Endodermal cell (in vitro differentiated cells): ENCODE measurements at places on chromosomes 1 and 21. TPM values are rescaled to one million over a fixed set of nuclear protein-coding genes. Genes with fewer than 3 reads are reported as not detected.

DNA sequence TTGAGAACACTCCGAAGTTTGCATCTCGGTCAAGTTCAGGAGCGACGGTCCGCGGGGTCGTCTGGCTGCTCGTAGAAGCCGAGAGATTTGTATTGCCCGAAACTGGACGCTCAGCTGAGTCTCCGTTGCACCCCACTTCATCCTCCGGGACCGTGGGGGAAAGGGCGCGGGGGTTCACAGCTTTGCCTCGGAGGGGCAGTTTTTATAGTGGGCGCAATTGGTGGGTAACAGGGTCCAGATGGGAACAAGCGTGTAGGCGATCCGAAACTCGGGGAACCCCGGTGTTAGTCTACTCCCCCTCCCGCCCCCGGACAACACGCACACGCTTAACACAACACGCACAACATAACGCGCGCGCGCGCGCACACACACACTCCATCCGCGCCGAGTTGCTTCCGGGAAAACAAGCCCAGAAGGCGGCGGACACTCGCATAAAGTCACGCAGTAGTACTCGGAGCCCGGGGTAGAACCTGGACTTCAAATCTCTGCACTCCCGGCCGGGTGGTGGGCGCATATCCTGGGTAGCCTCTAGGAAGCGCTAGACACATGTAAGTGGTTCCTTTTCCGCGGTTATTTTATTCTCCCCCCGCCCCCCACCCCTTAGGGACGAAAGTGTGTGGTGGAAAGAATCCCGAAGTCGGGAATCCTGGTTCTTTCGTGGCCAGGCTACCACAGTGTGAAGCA is 1.1 kb upstream of the JUN start:
- peak; percentile 90 for DNase-seq
- H3K36me3 ChIP-seq, result no peaks in the 10 kb centered on the region
- peak overlapping the region; percentile 84 for H3K27ac ChIP-seq
- H3K4me3 ChIP-seq, result peak overlapping the region; percentile 88

GRCh38 chr1:218481116-218481775 is 136.1 kb downstream of the TGFB2 start:
- no peaks in the 10 kb centered on the region for H3K36me3 ChIP-seq
- no peaks in the 10 kb centered on the region for H3K4me1 ChIP-seq
- no peak overlapping the region for H3K4me3 ChIP-seq
- no peak overlapping the region for H3K27ac ChIP-seq
- DNase-seq, result no peak

The RGL1 gene
- 0.15 to 0.32 TPM (median 0.19 TPM) in 3 replicates for total RNA-seq

DNA sequence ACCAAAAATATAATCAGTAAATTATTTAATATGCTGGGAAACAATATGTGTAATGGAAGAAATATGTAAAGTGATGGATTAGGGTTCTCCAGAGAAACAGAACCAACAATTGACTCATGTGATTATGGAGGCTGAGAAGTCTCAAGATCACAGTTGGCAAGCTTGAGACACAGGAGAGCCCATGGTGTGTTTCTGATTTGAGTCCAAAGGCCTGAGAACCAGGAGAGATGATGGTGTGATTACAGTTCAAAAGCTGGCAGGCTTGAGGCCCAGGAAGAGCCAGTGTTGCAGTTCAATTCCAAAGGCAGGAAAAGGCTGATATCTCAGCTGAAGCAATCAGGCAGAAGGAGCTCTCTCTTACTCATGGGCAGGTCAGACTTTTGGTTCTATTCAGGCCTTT is 138.8 kb upstream of the NBPF11 start:
- no peak for DNase-seq
- no peak overlapping the region for H3K4me3 ChIP-seq
- peaks cover 5% of the 10 kb centered on the region for H3K27me3 ChIP-seq
- H3K4me1 ChIP-seq, result no peaks in the 10 kb centered on the region
- no peaks in the 10 kb centered on the region for H3K36me3 ChIP-seq

The SELL gene
- 0.14 to 1.2 TPM (median 0.95 TPM) in 3 replicates for total RNA-seq

DNA sequence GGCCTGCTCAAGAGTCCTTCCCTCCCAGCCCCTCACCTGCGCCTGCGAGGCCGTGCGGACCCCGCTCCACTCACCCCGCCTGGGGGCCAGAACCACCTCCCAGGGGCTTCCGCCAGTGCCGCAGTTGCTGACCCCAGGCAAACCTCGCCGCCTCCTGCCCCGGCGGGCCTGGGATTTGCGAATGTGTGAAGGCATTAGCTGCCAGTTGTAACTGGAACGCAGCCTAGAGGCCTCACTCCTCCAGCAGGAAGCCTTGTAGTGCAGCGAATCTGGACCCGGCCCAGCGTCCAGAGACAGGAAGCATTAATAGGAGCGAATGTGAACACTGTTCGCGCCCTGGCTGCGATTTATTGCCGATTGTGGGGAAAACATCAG is 140.9 kb upstream of the ARHGEF16 start:
- DNase-seq, result peak; percentile 73
- H3K36me3 ChIP-seq, result no peaks in the 10 kb centered on the region
- peaks cover 32% of the 10 kb centered on the region for H3K27me3 ChIP-seq
- H3K4me3 ChIP-seq, result no peak overlapping the region
- H3K4me1 ChIP-seq, result peaks cover 9% of the 10 kb centered on the region

DNA sequence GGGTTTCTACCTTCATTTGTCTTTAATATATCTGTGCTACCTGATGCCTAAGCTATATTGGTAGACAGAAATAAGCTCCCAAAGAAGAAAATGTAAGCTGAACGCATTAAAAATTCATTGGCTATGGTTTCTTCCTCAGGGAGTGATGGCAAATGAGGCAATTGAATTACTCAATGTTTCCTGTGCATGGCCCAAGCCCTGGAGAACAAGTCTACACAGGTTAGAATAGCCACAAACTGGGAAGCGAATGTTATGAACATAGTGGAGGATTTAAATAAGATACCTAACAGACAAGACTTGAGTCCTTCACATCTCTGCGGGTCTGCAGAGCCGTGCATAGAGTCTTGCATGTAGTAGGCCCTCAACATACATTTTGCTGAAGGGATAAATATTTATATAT is 350.3 kb downstream of the RWDD3 start:
- no peak for DNase-seq
- H3K4me3 ChIP-seq, result no peak overlapping the region
- H3K4me1 ChIP-seq, result peaks cover 8% of the 10 kb centered on the region
- H3K27me3 ChIP-seq, result no peaks in the 10 kb centered on the region
- no peaks in the 10 kb centered on the region for H3K36me3 ChIP-seq

DNA sequence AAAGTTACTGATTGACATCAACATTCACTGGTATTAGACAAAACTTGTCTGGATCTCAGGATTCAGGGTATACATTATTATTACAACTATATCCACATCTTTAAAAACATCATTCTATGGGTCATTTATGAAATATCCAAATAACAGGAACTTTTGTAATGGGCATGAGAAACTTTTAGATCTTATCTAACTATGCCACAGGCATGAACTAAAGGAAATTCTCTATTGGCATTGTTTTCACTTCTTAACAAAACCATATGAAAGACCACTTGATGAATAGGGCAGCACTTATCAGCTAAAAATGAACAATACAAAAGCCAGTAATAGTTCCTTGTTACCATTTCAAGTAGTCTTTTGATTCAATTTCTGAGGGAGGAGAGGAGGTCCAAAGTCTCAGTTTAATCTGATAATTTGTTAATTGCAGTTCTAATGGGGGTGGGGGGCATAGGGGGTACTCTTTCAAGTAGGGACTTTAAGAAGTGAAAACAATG is 30.8 kb upstream of the CPLANE2 start:
- peaks cover 3% of the 10 kb centered on the region for H3K4me1 ChIP-seq
- H3K27ac ChIP-seq, result no peak overlapping the region
- H3K27me3 ChIP-seq, result no peaks in the 10 kb centered on the region
- H3K36me3 ChIP-seq, result no peaks in the 10 kb centered on the region
- DNase-seq, result no peak

GRCh38 chr21:44815852-44816628 is 1.8 kb downstream of the SUMO3 start:
- no peaks in the 10 kb centered on the region for H3K27me3 ChIP-seq
- DNase-seq, result peak; percentile 45
- peaks cover 12% of the 10 kb centered on the region for H3K36me3 ChIP-seq

GRCh38 chr1:78070758-78071157 is 25.0 kb downstream of the GIPC2 start:
- no peaks in the 10 kb centered on the region for H3K4me1 ChIP-seq
- no peak overlapping the region for H3K27ac ChIP-seq
- no peaks in the 10 kb centered on the region for H3K36me3 ChIP-seq
- DNase-seq, result no peak
- no peak overlapping the region for H3K4me3 ChIP-seq
- H3K27me3 ChIP-seq, result no peaks in the 10 kb centered on the region

GRCh38 chr1:180182643-180183311 is 28.1 kb downstream of the QSOX1 start:
- H3K4me3 ChIP-seq, result no peak overlapping the region
- H3K4me1 ChIP-seq, result no peaks in the 10 kb centered on the region
- H3K36me3 ChIP-seq, result peaks cover 18% of the 10 kb centered on the region
- no peaks in the 10 kb centered on the region for H3K27me3 ChIP-seq
- peak overlapping the region; percentile 79 for H3K27ac ChIP-seq

The UBAP2L gene
- total RNA-seq, result 220 and 224 TPM in 2 replicates
